Uterus (tissue), 4 donors: ENCODE measurements at places on chromosomes 11 and 22. TPM values are rescaled to one million over a fixed set of nuclear protein-coding genes. Genes with fewer than 3 reads are reported as not detected.

DNA sequence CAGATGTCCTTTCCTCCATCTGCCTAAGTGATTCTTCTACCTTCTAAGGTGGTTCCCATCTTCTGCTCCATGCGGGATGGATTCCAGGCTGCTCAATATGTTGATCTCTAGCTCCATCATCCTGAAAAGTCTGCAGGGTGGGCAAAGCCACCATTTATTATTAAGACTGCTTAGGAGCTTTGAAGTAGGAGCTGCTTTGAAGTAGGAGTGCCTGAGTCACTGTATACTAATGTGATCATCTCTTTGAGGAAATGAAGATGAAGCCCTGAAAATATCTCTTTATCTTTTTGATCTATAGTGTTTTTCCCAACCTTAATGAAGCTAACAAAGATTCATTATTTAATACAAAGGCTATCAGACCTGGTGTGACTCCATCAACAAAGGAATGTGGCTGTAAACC, 13.1 kb downstream of the HEPHL1 start:
- no peak for DNase-seq
- H3K27ac ChIP-seq, result no peak overlapping the region
- no peaks in the 10 kb centered on the region for H3K4me1 ChIP-seq
- no peak overlapping the region for H3K4me3 ChIP-seq

GRCh38 chr11:118998388-118998717, 415 bp downstream of the CENATAC start:
- no peak for DNase-seq
- H3K27me3 ChIP-seq, result no peaks in the 10 kb centered on the region
- H3K4me3 ChIP-seq, result peak overlapping the region; percentile 89
- no peaks in the 10 kb centered on the region for H3K36me3 ChIP-seq
- H3K4me1 ChIP-seq, result peaks cover 5% of the 10 kb centered on the region
- H3K27ac ChIP-seq, result peak overlapping the region; percentile 85

APOA4 gene
- total RNA-seq, result not detected

GRCh38 chr22:33844273-33844672, 76.0 kb downstream of the LARGE1 start:
- H3K4me3 ChIP-seq, result no peak overlapping the region
- no peaks in the 10 kb centered on the region for H3K27me3 ChIP-seq
- no peak for DNase-seq
- H3K36me3 ChIP-seq, result no peaks in the 10 kb centered on the region

DNA sequence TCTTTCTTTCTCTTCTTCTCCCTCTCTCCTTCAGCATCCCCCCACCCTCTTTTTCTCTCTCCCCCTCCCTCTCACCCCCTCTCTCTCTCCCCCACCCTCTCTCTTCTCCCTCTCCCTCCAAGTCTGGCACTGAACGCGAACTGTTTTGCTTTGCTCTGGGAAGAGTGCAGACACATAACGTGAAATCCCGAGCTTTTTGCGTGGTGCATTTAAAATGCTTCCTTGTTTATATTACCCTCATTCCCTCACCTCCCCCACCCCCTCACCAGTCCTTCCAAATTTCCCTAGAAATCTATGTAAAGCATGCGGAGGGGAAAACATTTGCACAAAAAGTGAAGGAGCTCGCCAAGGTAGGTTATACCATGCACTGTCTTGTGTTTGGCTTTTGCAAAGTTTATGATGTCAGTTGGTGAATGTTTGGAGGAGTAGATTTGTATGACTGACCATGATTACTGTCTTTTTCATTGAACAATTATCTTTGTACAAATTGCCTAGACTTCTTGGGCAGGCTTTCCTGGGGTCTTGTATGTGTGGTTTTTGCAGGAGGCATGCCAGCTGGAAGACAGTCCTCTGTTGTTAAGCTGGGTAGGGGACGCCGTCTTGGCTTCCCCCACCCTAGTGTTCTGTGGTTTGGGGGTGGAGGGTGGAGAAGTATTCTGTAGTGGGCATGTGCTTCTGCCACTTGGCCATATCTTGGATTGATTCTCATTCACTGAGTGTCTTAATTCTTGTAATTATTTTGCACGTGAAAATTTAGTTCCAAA, 123.7 kb upstream of the HSD17B12 start:
- no peak overlapping the region for H3K4me3 ChIP-seq
- no peak for DNase-seq
- H3K4me1 ChIP-seq, result peaks cover 3% of the 10 kb centered on the region
